ENCODE measurements at places on chromosomes 7 and 10.

DNA sequence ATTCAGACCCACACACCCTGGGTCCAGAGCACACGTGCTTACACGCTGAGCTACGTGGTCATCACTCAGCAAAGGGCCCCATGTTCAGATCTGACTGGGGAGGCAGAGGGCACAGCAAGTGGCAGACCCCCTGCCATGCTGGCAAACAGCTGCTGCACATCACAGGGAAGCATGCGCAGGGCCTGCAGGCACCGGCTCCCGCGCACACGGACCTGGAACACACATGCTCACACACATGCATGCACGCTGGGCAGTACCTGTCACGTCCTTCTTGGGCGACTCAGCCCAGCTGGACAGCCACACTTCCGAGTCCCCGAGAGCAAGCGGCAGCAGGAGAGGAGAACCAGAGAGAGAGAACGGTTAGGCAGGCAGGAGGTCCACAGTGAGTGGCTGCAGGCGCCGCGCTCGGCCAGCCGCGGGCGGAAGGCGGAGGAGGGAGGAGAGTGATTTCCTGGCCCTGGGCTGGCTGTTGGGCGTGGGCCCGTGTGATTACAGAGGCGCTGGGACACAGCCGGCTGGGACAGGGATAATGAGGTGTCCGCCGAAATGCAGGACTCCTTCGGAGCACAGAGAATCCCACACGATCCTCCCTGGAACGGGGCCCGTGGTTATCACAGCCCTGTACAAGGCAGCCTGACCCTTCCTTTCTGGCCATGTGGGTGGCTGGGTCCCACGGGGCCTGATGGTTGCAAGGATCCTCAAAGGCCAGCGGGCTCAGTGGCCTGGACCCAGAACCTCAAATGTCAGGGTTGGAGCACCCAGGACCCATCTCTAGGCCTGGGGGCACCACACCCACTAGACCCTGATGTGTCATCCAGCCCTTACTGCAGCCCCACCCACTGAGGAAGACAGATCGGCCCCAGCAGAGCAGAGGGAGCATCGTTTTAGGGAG, 175.1 kb downstream of the NEURL1 start:
- DNase-seq: no peak

GRCh38 chr10:84401854-84402611, 73.6 kb downstream of the CCSER2 start:
- DNase-seq: peak; percentile 10

GRCh38 chr10:8581521-8582225, 527.2 kb downstream of the GATA3 start:
- no peak for DNase-seq

GRCh38 chr10:121131426-121132265, 280.5 kb downstream of the WDR11 start:
- DNase-seq: no peak

- no peak for DNase-seq
Observed at GRCh38 chr7:22765609-22766008, 38.6 kb downstream of the IL6 start.

GRCh38 chr7:20598459-20599309, 16.8 kb upstream of the ABCB5 start:
- peak; percentile 34 for DNase-seq

DNA sequence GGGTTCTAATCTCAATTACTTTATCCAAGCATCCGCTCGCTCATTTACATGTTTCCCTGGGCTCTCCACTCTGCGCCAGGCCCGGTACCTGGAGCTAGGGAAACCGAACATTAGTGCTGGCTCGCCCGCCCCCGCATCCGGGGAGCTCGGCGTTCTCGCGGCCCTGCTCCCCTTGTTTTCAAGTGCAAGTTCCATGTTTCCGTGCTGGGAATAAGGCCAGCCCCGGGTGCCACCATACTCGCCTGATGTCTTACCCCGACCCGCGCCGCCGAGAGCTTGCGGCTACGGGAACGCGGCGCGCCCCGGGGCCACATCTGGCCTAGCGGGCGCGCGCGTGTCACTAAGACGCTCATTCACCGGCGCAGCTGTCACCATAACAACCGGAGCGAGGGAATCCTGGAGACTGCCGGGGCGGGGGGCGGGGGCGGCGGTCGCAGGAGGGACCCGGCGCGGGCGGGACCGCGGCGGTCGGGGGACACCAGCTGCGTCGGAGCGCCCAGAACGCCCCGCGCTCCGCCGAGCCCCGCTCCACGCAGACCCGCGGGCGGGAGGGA, at the start of gene NEURL1:
NEURL1 (plus strand) TSS at position 344 of the 554 bp plus-strand sequence. CDS start 683 bp downstream, outside the sequence.
- DNase-seq: no peak

- no peak for DNase-seq
Observed at GRCh38 chr10:11045995-11046775, 28.5 kb downstream of the CELF2 start.

GRCh38 chr10:51231754-51232153, 157.5 kb downstream of the PRKG1 start:
- no peak for DNase-seq

DNA sequence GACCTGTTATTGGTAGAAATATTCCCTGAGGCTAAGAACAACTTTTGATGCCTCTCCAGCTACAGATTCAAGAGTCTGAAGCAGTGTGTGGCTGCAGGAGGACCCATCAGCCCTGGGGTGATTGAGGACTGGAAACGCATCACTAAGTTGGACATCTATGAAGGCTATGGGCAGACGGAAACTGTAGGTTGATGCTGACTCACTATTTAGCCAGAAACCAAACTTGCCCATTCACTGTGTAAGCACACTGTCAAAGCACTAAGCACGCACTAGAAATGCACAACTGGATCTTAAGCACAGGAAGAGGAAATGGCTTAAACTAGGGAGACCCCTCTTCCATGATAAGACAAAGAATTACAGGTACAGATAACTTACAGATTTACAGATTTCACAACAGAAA, 20.8 kb downstream of the ACSM6 start:
- DNase-seq: peak; percentile 77

GRCh38 chr7:157552295-157552993, 215.6 kb downstream of the DNAJB6 start:
- no peak for DNase-seq

DNA sequence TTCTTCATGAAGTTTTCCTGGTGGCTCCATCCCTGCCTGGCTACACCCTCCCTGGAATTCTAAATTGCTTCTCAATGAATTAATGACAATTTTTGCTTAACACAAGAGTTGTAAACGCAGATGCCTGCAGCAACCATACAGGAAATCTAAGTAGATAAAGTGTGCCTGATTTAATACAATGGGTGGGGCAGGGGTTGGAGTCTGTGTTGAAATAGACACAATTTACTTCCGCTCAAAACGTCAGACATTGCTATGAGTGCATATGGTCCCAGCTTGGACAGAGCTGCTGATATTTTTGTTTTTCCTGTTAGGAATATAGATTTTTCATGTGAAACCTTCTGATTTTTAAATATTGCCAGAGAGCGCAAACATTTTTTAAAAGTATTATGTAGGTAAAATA, 1235.0 kb upstream of the SORCS1 start:
- no peak for DNase-seq

DNA sequence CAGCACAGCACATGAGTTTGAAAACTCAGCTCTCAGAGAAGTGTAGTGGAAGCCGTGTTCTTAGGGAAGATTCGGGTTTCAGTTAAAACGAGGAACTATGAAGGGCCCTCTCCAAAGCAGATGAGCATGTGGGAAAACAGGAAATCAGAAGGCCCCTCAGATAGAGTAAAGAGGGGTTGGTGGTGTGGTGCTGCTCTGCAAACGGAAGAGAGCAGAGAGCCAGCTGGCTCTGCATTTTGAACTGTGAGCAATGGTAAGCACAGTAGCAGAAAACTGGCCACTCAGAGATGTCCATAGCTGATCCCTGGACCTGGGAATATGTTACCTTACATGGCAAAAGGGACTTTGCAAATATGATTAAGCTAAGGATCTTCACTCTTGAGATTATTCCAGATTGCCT, 27.9 kb upstream of the CUL1 start:
- DNase-seq: no peak

DNA sequence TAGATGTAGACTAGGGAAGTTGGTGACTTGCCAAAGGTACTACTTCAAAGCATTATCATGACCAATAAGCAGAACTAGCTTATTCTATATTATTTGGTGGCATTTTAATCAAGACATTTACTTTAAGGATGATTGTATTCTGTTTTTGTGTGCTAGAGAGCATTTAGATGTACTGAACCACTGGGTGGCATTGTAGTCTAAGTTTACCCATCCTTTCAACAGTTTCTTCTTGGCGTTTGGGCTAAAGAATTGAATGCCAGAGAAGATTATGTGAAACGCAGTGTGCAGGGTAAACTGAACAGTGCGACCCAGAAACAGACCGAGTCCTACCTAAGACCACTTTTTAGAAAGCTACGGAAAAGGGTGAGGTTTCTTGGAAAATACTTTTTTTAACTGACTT, 26.8 kb downstream of the PRPF18 start:
- no peak for DNase-seq

GRCh38 chr7:44142028-44142427, 896 bp upstream of the MYL7 start:
- no peak for DNase-seq

DNA sequence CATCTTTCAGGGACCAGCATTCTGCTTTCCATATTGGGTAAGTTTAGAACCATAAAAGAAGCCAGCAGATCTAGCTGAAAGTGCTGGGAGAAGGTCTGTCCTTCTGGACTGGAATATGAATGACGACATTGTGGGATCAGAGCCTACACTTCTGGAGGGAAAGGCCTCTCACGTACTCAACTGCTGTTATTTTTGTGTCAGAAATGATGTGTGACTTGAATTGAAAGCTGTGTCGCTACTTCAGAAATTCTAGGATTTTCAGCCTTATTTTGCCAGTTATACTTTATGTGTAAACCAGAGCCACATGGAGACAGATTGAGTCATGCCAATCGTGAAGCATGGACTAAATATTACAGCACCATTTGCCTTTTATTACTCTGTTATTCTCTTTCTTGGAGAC, 231.0 kb downstream of the KIAA1217 start:
- no peak for DNase-seq

GRCh38 chr7:80264769-80265495, 130.3 kb downstream of the GNAI1 start:
- DNase-seq: no peak

- no peak for DNase-seq
Observed at GRCh38 chr10:103040418-103040817, 122.3 kb downstream of the CNNM2 start.

DNA sequence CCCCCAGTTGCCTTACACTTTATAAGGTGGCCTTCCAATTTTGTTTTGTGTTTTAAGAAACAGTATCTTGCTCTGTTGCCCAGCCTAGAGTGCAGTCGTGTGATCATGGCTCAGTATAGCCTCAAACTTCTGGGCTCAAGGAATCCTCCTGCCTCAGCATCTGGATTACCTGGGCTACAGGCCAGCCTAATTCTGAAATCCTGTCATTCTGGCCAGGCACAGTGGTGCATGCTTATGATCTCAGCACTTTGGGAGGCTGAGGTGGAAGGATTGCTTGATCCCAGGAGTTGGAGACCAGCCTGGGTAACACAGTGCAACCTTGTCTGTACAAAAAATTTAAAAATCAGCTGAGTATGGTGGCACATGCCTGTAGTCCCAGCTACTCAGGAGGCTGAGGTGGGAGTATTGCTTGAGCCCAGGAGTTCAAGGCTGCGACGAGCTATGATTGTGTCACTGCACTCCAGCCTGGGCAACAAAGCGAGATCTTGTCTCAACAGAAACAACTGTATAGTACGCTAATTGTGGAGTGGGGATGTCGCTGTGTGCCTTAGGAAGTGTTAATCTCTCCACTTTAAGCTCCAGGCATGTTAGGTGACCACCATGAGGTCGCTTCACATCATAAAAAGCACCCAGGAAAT, 24.7 kb upstream of the RBM33 start:
- DNase-seq: no peak

GRCh38 chr10:13994932-13995331, 335.8 kb downstream of the FRMD4A start:
- no peak for DNase-seq

- no peak for DNase-seq
Observed at GRCh38 chr10:33594475-33594874, 260.0 kb upstream of the NRP1 start.

- peak; percentile 49 for DNase-seq
Observed at GRCh38 chr7:158530800-158531609, 56.6 kb downstream of the PTPRN2 start.

DNA sequence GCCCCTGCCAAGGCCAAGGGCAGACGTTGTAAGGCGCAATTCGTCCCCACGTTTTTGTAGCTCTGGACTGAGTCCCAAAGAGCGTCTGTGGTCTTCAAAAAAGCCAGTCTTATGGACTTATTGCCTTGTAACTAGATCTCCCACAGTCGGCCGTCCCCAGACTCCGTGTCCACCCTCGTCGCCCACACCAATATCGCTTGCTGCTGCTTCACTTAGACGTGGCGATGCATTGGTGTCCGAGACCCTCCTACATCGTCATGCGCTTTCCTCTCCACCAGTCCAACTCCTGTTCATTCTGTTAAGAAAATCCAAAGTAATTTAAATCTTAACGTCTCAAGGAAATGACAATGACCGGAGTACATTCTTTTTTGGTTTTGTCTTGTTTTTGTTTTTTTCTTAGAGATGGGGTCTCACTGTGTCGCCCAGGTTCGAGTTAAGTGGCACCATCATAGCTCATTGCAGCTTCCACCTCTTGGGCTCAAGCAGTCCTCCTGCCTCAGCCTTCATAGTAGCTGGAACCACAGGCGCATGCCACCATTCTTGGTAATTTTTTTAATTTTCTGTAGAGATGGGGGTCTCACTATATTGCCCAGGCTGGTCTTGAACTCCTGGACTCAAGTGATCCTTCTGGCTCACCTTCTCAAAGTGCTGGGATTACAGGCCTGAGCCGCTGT, 851 bp downstream of the KIFBP start:
- no peak for DNase-seq

DNA sequence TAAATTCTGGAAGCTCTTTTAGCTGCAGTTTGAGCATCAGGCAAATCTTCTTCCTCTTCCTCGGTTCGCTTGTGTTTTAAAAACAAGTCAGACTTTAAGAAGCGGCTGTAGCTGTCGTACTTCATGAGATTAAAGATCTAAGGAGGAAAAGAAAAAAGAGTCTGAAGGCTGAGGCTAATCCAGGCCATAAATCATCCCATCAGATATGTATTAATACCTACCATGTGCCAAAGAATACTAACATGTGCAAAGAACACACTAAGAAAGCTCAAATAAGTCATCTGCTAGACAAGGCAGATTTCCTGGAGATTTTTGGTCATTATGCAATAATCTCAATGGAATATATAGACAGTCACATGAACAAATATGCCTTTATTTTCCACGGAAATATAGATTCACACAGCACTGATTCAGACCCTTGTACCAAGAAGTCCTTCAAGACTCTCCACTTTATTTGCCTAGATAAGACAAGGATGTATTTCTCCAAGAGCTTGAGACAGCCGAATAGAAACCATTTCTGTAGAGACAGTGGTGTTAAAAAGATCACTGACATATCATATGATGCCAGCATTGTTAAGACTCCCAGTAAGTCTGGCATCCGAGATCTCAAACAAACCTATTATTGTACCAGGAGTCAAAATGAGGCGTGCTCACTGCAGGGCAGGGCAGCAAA, 42.3 kb downstream of the RGS10 start:
- no peak for DNase-seq
